ENCODE measurements at places on chromosomes 5 and 9.

DNA sequence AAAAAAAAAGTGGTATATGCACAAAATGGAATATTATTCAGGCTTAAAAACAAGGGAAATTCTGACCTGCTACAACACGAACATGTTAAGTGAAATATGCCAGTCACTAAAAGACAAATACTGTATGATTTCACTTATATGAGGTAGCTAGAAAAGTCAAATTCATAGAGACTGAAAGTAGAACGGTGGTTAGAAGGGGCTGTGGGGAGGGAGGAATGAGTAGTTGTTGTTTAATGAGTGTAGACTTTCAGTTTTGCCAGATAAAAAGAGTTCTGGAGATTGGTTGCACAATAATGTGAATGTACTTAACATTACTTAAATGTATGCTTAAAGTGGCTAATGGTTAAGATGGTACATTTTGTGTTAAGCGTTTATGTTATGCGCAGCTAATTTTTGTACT lies 79.5 kb upstream of the IL12B start:
- DNase-seq = no peak

GRCh38 chr9:37386988-37387387 lies 35.5 kb upstream of the GRHPR start:
- no peak for DNase-seq

- DNase-seq = peak; percentile 34
Observed at GRCh38 chr5:172145870-172146747, 41.9 kb downstream of the STK10 start.

- no peak for DNase-seq
Observed at GRCh38 chr5:111968459-111968858, 211.5 kb upstream of the NREP start.

DNA sequence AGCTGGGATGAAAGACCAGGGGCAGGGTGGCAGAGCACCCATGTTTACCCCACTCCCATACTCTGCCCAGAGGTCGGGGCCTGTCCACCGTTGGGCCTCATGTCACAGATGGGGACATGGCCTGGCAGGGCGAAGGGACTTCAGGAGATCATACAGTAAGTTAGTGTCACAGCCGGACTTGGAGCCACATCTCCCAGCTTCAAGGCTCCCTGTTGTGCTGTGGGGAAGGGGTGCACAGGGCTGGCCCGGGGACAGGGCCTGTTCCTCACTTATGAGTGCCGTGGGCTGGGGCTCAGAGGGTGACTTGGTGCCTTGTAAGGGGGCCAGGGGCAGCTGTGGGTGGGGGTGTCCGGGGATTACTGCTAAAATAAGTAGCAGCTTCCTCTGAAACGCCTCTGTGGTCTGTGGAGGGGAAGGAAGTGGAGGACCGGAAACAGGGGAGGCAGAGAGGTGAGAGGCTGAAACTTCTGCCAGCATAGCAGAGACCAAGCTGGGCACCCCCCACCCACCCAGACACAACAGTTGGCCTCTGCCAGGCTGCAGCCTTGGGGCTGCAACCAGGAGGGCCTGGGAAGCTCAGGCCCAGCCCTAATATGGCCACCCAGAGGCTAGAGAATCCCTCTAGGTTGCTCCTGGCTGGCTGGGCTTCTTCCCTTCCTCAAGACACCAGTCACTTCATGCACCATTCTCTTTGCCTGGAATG lies 41.1 kb upstream of the NEK6 start:
- DNase-seq = no peak

DNA sequence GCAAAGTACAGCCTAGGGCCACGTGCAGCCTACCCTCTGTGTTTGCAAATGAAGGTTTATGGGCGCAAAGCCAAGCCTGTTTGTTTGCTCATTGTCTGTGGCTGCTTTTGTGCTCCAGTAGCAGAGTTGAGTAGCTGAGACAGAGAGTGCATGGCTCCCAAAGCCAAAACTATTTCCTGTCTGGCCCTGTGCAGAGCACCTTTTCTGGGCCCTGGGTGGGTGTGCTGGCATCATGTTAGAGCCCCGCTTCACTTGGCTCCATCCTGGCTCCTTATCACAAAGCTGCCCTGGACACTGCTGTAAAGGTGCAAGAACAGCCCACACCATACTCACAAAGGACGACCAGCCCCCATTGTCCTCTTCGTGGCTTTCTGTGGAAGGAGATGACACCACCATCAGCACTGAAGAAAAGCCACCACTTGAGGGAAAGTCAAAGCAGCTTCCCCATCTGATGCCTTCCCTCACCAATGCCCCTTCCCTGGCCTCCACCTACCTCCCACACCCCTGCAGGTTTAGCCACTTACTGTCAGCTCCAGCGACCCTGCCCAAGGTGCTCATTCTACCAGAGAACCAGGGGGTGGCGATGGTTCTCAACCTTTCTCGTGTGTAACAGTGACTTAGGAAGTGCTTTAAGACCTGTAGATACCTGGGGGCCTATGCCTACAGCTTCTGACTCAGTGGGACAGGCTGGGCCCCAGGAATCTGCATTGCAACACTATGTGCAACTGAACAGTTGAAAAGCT lies 23.4 kb downstream of the LCP2 start:
- DNase-seq = peak; percentile 23

GRCh38 chr9:137074657-137075274 lies 2.6 kb upstream of the UAP1L1 start:
- DNase-seq = no peak

- DNase-seq = no peak
Observed at GRCh38 chr5:106673941-106674340, 996.8 kb downstream of the EFNA5 start.

- peak; percentile 18 for DNase-seq
Observed at GRCh38 chr5:56142614-56143372, 90.3 kb downstream of the ANKRD55 start.

GRCh38 chr9:708182-708550 lies 133.3 kb upstream of the DMRT1 start:
- DNase-seq = no peak

DNA sequence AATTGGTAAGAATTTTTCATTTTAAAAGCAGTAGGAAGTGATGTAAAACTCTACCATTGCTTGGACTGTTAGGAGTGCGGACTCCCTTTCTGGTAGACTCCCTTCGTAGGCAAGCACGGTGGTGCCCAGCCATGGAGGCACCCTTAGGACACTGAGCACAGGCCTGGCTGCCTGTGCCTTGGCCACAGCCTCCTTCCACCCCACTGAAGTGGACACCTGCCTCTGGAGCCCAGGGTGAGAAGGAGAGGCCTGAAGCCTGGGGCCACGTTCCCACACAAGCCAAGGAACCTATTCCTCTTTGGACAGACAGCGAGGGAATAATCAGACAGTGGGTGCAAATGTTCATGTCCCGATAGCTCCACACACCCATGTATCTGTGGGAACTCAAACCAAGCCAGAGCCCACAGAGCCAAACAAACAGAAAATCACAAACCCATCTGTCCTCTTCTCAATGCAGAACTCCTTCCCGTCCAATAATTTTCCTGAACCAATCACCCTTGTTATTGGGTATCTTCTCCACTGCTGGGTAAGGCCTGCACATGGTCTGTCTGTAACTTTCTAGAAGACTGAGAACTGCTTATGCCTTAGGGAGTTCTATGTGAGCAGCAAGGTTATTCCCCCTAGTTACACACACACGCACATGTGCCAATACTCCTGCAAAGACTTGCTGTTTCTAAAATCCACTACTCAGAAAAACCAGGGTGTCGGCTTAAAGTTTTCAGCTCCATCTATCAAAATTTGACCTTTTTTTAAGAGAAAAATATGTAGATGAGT lies 45.2 kb downstream of the UBE2QL1 start:
- no peak for DNase-seq
